ENCODE measurements at places on chromosomes 3 and 15.

- DNase-seq: no peak
Observed at GRCh38 chr15:23467110-23467600, 20.1 kb upstream of the GOLGA6L2 start.

DNA sequence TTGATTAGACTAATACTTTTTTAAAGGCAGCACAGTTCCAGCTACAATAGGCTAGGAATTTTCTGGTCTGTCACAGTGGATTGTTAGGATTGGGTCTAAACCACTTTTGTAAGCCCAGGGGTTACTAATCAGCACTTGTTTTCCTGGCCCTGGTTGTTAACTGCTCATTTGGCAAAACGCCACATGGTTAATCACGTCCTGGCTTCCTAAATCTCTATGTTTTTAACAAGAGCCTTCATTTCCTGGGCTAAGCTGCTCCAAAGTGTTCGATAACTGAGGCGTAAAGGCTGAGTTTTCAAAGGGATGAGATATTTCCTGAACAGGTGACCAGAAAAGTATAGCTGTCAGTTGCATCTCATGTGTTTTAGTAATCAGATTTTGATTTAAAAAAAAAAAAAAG is 38.9 kb upstream of the CLRN1 start:
- no peak for DNase-seq

DNA sequence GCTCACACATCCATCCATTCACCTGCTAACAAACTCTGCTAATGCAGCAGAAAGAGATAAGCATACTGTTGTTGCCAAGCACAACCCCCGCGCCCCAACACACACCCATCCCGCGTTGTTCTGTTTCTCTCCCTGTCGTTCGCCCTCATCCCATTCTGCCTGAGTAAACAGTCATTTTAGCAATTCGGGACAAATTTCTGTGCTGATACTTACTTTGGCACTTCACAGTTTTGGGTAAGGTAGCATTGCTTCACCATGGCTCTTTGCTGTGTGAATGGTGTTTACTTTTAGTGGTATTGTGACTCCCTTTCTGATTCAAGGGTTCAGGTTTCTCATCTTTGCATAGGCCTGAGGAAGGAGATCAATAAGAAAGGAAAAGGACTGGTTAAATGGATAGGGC is 149.7 kb downstream of the AKAP13 start:
- no peak for DNase-seq

DNA sequence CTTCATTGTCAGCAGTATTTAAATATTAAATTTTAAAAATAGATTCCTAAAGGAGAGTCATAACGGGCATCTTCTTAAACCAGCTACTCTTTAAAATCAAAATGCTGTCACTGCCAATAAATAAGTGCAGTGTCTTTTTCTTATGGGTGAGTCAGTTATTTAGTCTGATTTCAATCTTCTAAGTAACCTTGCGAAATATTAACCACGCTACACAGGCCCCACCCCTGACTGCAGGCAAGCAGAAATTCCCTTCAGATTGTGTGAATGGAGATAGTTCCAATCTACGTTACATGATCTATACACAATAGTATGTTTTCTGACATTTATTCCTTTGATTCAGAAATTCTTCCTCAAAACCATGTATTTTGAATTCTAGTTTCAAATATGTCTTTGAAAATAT is 141.5 kb downstream of the GADL1 start:
- no peak for DNase-seq

GRCh38 chr3:30124435-30125370 is 481.7 kb upstream of the TGFBR2 start:
- no peak for DNase-seq
